ENCODE measurements at places on chromosomes 4 and X.

GRCh38 chrX:3159995-3160720 lies 118.9 kb downstream of the ARSF start:
- no peak for DNase-seq

DNA sequence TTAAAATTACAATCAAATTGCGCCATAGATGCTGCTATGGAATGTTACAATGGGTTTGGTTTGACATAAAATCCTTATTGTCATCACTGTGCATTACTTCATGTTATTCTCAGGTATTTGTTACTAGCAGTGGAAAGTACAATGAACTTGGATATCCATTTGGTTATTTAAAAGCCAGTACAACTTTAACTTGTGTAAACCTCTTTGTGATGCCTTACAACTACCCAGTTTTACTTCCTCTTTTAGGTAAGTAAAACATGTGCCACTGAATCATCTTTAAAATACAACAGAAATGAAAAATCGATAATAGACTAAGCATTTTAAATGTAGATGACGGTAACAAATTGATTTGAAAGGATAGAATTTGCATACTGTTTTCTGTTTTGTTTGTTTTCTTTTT lies 35.6 kb downstream of the INTS6L start:
- DNase-seq: no peak

DNA sequence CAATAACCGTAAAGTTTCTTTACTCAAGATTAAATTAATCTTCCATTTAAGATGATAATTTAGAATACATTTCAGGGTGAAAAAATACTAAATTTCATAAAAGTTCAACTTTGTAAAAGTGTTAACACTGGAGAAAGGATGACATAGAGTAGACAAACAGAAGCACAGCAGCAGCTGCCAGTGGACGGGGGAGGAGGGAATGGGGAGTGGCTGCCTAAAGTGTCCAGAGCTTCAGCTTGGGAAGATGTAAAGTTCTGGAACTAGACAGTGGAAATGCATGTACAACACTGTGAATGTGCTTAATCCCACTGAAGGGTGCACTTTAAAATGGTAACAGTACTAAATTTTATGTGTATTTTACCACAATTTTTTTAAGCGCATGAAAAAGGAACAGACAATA lies 39.9 kb downstream of the RELL1 start:
- DNase-seq: no peak

DNA sequence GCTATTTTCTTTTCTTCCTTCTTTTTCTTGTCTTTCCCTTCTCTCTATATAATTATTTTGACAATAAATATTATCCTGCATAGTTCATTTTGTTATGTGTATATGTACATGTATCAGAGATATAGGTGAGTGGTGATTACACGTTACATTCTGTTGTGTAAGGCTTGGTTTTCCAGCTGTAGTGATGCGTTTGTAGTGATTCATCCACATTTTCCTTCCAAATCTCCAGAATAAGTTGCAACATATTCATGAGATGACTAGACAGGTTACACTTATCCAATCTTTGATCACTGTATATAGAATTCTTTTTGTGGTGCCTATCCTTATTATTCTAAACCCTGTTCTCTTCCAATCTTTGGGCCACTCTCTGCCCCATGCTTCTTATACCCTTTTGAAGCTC lies 540.2 kb downstream of the GBA3 start:
- DNase-seq: no peak

DNA sequence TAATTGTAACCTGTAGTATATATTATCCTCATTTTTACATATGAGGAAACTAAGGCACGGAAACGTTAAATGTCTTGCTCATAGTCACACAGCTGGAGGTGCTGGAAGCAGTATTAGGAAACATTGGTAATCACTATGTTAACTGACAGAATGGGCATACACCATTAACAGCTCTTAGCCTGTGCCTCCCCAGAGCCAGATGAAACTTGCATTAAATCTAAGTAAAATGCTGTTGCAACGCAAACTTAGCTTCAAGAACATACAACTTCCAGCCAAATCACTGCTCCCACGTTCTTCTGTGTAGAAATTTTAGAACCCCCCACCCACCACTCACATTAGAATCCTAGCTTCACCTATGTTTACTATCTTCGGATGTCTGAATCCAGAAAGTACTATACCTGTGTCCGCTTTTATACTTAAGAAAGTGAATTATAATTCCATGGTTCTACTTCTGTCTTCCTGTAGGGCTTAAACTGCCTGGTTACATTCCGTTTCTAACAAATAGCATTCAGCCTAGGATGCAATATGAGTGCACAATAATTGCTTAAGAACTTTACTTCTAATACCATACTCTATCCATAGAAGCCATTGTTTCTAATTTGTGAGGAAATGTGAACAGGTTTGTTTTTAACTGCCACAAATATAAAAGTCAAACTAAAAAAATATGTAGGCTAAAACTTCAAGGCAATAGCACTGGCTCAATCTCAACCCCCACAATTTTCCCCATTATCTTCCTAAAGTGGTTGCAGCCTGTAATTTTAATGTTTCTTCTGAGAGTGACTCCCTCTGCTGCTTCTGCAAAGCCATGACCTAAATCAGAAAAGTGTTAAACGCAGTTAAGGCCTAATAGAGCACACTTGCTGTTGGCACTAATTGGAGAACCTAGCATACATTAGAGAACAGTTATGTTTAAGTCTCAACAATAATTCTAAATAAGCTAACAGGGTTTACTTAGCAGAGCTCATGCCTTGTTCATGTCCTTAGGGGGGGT lies 4.4 kb downstream of the UNC5C start:
- DNase-seq: no peak
